Foreskin fibroblast (primary cell): ENCODE measurements at places on chromosomes 3 and 15.
A peak's percentile ranks its signal among the peaks of the same experiment; 100 is the strongest.

GRCh38 chr3:149153402-149153801, 24.0 kb downstream of the HPS3 start:
- DNase-seq: no peak

DNA sequence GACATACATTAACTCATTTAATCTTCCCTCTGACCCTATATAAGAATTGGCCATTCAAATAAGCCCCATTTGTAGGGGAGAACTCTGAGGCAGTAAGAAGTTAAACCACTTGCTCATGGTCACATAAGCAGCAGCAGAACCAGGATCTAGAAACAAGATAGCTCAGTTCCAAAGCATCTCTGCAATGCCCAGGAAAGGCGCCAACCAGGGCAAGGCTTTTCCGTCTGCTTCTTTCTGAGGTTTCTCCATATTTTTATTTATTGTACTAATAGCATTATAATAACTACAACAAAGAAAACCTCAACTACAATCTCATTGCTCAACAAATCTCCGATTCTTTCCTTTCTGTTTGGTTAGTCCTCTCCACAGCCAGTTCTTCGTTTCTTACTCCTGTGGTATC, 4.3 kb upstream of the UBE2E2 start:
- peak; percentile 85 for DNase-seq

DNA sequence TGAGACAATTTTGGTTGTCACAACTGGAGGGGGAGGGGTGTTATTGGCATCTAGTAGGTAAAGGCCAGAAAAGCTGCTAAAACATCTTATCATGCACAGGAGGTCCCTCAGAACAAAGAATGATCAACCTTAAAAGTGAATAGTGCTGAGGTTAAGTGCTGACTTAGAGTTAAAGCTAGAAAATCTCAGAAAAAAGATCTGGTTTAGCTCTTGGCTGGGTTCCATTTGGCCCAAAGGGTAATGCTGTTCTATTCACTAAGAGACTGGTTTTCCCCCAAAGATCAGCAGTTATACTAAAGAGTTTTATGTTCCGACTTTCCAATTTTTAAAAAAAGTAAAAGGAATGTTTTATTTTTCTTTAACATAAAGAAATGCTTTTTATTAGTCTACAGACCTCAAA, 15.6 kb downstream of the DCBLD2 start:
- DNase-seq: no peak

DNA sequence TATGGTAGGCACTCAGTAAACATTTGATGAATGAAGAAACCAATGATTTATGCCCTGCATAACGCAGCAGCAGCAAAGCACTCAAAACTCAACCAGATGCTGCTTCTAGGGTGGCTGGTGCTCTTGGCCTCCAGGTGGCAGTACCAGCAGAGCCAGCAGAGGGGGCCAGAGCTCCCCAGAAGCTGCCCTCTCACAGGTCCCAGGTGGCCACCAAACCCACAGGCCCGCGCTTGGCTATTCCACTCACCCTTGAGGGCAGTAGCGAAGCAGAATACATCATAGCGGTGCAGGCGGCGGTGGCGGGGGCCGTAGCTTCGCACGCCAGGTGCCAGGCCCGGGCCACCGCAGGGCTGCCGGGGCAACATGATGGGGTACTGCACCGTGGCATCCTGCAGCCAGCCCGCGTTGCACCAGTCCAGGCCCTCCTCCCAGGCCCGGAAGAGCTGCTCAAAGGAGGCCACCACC, 16.6 kb downstream of the HAPLN3 start:
- peak; percentile 73 for DNase-seq

GRCh38 chr15:89450076-89451006, 46.0 kb downstream of the RHCG start:
- DNase-seq: no peak

DNA sequence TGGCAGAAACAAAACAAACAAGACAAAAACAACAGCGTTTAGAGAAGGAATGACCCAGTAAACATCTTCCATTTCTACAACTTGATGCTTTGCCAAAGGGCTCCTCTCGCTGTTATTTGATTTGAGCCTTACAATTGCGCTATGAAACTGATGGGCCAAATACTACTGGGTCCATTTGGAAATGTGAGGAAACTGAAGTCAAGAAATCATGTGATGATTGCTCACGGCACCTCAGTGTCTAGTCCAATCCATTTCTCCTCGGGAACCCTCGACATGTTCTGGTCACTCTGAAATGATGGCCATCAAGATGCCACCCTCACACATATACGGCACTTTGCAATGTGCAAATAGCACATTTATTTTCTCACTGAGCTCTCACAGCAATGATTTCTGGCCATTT, 136.0 kb downstream of the UACA start:
- DNase-seq: no peak

GRCh38 chr15:85381850-85382751, 1.7 kb downstream of the AKAP13 start:
- peak; percentile 35 for DNase-seq

GRCh38 chr3:60755094-60755493, 496.2 kb downstream of the FHIT start:
- DNase-seq: no peak

- DNase-seq: no peak
Measured at GRCh38 chr3:123297627-123297899, 95.8 kb downstream of the SEC22A start.

DNA sequence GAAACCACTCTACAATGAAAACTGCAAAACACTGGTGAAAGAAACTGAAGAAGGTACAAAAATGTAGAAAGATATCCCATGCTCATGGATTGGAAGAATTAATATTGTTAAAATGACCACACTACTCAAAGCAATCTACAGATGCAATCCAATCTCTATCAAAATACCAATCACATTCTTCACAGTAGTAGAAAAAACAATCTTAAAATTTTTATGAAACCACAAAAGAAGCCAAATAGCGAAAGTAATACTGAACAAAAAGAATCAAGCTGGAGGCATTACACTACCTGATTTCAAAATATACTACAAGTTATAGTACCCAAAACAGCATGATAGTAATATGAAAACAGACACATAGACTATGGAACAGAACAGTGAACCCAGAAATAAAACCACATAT, 36.9 kb downstream of the TXNRD3 start:
- DNase-seq: peak; percentile 51

DNA sequence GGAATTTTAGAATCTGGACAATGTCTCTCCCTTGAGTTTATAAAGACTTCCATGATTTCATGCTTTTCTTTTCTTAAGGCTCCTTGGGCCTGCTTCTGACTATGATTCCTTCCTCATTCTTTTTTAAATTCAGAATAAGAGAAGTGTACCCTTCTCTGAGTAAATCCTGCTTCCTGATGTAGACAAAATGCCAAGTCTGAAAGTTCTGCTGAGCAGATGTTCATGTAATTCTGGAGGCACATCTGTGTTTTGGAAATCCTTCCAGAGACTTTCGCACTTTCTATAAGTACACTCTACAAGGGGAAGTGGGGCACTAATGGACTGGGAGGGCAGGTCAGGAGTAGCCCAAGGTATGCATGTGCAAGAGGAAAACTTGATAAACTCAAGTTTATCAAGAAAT, 24.8 kb downstream of the TPM1 start:
- no peak for DNase-seq

DNA sequence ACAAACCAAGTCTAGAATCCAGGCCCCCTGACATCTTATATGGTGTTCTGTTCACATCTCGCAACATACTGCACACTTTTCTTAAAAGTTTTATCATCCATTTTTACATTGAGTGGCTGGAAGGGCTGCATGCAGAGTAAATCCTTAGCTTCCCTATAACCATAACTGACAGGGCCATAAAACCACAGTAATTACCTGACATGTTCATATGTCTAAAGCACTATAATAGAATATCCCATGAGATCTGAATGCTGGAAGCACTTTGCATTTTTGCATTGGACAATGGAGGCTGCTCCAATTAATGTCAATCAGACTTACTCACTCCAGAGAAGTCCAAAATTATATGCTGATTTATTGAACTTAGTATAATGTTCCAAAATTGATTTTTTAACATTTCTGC, 86.6 kb upstream of the HES1 start:
- DNase-seq: no peak

GRCh38 chr15:64560998-64561397, 100.6 kb downstream of the ZNF609 start:
- DNase-seq: no peak

GRCh38 chr3:185484296-185484695, 14.5 kb downstream of the TMEM41A start:
- no peak for DNase-seq

DNA sequence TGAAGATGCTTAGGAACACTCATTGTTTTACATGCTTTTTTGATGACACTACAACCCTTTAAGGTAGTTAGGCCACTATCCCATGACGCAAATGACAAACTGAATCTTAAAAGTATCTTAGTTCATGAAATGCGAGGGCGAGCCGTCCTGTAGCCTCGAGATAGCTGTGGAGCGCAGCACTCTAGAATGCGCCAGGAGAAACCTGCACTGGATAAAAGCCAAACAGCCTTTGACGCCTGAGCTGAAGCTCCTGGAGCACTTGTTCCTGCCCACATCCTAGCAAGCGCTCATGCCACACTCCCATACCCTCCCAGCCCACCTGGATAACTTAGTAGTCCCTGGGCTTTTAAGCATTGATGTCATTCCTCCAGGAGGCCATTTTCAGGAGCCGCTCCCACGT, 516.9 kb downstream of the GABRG3 start:
- no peak for DNase-seq

GRCh38 chr3:197758512-197758911, 8.8 kb downstream of the FYTTD1 start:
- DNase-seq: no peak

- peak; percentile 91 for DNase-seq
Measured at GRCh38 chr15:74695597-74696397, at the start of gene EDC3. Gene EDC3, minus strand, starts transcription at chr15:74696024. Its CDS starts 20,900 bp downstream, at chr15:74675124.

DNA sequence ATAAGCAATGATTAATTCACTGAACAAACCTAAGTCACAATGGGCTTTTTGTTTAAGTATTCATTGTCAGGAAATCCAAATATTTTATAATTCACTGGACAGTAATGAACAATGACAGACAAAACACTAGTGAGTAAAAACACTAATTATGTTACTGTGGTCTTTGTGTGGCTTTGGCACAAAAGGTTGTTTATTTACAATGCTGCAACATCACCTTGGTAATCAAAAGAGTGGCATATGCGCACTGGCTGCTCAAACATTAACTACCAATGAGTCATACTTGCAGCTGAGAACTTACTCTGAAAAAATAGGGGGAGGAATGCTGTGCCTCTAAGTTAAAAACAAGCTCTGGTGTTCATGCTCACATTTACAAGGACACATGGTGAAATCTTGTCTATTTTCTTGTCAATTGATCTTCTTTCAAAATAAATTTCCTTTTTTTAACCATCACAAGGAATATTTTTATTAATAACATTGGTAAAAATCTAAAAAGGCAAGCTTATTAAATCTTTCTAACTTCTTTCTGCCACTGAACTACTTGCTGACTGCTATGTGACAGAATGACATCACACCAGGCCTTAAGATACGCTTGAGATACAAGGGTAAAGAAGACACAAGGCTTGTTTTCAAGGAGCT, 85.2 kb upstream of the PPIB start:
- DNase-seq: peak; percentile 78

DNA sequence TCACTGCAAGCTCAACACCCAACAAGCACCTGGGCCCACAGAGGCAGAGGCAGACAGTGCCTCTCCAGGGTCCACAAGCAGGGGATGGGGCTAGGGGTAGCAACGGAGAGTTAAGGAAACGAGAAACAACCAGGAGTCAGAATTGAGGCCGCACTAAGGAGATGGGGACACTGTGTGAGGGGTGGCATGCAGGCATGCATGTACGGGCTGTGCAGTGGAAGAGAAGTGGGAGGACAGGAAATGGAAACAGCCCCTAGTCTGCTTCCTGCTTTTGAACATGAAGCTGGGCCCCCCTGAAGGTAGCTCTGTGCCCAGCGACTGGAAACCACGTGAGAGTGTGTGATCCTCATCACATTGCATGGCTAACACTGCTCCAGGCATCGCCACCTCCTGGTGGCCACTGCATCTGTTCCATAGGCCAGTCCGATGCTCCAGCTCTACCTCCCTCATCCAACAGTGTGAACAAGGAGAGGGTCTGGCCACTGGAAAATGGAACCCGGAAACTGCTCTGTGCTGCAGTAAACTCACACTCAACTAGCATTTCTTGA, 44.0 kb downstream of the XXYLT1 start:
- peak; percentile 45 for DNase-seq

- DNase-seq: no peak
Measured at GRCh38 chr15:83747718-83748110, 93.8 kb downstream of the ADAMTSL3 start.

GRCh38 chr3:24661175-24661584, 166.5 kb upstream of the THRB start:
- no peak for DNase-seq

GRCh38 chr15:70072479-70072878, 25.2 kb downstream of the TLE3 start:
- no peak for DNase-seq

DNA sequence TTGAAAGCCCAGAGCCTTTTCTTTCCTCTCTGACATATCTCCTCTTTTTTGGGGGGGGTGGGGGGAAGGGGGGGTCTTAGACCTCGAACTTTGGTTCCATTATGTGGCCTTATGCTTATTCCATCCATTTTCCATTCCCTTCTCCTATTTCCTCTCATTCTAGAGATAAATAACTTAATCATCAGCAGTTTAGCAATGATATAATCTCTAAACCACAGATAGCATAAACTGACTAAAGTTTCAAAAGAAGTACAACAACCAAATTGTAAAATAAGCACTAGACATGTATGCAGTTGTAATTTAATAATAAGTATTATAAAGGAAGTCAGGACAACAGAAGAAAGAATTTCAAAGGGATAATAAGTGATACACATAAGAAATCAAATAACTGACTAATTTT, 64.5 kb downstream of the AQR start:
- DNase-seq: no peak

DNA sequence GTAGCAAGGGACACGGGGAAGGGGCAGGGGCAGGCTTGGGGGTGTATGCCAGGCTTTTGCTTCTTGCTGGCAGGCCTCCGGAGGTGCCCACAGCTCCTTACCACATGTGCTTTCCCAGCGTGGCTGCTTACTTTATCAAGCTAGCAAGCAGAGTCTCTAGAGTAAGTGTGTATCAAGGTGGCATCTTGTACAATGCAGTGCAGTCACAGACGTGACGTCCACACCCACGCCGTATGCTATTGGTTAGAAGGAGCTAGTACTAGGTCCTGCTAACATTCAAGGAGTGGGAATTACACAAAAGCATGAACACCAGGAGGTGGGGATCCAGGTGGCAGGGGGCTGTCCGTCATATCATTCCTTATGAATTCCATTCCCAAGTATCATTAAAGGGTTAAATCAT, 15.3 kb upstream of the AGBL1 start:
- no peak for DNase-seq
